NT2/D1 (cell line): ENCODE measurements at places on chromosomes 16 and 17.

- DNase-seq = no peak
Measured at GRCh38 chr17:42527932-42528331, 8.1 kb upstream of the NAGLU start.

- no peak for DNase-seq
Measured at GRCh38 chr17:77326076-77326591, 185.4 kb downstream of the SEC14L1 start.

DNA sequence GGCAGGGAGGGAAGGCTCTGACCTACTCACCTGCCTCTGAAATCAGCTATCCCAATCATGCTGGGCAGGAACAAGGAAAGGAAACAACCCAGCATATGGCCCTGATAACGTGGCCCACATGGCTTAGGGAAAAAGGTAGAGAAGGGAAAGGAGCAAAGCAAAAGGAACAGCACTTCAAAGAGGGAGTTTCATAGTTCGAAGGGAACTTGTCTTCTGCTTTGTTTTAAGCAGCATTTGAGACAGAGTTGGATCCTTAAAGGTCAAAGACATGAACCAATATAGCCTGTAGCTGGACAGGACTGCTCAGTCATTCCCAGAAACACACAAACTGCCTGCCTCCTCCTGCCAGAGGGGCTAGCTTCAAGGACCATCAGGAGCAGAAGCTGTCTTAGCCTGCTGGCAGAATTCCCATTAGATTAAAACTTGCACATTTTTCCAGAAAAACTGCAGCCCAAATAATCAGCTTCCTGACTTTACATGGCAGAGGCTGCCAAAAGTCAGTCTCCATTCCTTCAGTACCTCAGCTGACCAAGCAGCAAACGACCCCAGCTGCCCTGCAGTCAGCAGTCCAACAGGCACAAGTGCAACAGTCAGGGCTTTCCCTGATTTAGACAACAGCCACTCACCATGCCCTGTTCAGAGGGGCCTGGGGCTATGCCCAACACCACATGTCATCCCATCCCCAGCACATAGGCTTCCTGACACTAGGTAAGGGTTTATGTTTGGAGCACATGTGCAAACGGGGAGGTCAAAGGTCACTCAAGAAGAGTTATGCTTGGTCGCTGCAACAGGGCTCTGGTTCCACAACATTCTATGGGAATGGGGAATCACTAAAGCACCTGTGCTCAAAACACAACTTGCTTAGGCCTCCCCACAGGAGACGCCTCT is 32.5 kb downstream of the RANBP10 start:
- DNase-seq = no peak

DNA sequence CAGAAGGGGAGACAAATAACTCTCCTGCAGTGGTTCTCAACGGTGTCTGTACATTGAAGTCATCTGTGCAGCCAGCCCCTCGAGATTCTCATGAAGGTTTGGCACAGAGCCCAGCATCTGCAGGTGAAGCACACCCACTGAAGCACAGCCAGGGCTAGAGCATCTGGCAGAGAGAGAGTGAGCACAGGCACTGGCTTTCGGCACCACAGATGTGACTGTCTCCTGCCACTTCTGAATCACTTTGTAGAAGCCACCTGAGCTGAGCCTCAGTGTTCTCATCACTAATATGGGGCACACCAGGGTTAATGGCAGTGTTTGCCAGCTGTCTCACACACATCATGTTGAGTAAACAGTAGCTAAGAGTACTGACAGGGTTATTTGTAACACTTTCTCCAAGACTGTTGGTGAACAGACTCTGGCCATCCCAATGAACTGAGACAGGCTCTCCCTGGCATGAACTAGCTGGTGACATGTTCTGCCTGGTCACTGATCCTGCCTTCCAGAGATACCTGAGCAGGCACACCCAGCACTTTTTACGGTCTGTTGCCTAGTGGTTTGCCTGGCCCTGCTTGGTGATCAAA is 10.9 kb downstream of the HSPB9 start:
- no peak for DNase-seq
